Activated naive CD4-positive, alpha-beta T cell (primary cell): ENCODE measurements at places on chromosomes 16 and 17.

DNA sequence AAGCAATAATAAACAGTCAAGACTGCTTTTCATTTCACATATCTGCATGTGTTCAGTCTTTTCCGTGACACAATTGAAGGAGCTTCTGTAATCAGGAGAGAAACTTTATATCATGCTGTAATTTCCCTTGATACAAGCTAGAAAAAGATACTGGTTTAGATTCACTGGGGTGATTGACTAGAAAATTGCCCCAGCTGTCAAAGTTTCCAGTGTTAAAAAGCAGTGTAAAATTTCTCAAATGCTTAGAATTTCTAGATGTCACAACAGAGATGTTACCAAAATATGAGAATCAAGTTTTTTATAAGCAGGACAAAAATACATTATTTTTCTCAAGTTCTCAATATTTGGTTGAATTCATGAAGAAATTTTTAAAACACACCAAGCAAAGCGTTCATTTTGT is 292.4 kb upstream of the HSBP1 start:
- no peak for DNase-seq

DNA sequence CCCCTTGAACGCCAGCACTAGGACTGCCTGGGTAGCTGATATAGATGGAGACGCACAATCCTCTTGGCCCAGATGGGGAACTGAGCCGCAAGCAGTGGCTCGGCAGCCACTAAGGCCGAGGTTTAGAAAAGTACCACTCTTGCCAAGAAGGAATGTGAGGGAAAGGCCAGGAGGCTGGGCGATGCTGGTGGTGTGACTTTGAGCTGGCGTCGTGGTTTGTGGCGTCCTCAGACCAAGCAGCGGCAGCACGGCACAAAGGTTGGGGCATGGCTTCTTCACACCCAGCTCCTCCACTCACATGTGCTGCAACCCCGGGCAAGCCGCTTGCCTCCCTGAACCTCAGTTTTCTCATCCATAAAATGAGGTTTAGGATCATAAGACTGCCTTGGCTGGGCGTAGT is 15.6 kb downstream of the DCAKD start:
- no peak for DNase-seq

- DNase-seq = no peak
Measured at GRCh38 chr17:60827943-60828342, 150.3 kb downstream of the BCAS3 start.

- no peak for DNase-seq
Measured at GRCh38 chr16:50037662-50038220, 12.7 kb downstream of the CNEP1R1 start.
